ENCODE measurements at places on chromosomes 7 and 10.

- H3K27ac ChIP-seq, result peak overlapping the region; percentile 89
- peaks cover 1% of the 10 kb centered on the region for H3K27me3 ChIP-seq
- peaks cover 6% of the 10 kb centered on the region for H3K36me3 ChIP-seq
- peak overlapping the region; percentile 86 for H3K4me3 ChIP-seq
- peak; percentile 81 for DNase-seq
Observed at GRCh38 chr10:27252267-27253000, 11.8 kb upstream of the ACBD5 start.

DNA sequence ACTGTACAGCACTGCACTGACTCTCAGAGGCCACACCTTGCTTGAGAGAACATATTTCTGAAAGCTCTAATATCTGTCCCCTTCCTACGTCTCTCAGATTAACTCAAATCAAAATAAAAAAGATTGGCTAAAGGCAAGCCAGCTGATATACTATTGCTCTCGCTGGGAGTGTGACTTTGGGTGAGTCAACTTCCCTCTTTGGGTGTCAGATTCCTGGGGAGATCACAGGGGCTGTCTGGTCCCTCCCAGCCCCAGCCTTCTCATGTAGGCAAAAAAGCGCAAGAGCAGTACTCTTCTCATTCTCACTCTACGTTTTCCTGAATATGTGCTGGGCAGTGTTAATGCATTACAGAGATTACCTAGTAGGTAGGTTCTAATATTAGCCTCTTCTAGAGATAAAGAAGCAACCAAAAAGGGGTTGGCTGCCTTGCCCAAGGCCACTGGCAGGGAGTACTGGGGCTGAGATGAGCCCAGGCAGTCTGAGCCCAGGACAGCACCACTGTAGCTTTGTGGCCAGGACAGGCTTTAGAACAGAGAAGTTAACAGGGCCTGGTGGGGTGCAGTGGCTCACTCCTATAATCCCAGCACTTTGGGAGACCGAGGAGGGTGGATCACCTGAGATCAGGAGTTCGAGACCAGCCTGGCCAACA lies 9.1 kb upstream of the DENND2A start:
- no peak overlapping the region for H3K27ac ChIP-seq
- no peak for DNase-seq
- H3K4me3 ChIP-seq, result no peak overlapping the region
- no peaks in the 10 kb centered on the region for H3K36me3 ChIP-seq

DNA sequence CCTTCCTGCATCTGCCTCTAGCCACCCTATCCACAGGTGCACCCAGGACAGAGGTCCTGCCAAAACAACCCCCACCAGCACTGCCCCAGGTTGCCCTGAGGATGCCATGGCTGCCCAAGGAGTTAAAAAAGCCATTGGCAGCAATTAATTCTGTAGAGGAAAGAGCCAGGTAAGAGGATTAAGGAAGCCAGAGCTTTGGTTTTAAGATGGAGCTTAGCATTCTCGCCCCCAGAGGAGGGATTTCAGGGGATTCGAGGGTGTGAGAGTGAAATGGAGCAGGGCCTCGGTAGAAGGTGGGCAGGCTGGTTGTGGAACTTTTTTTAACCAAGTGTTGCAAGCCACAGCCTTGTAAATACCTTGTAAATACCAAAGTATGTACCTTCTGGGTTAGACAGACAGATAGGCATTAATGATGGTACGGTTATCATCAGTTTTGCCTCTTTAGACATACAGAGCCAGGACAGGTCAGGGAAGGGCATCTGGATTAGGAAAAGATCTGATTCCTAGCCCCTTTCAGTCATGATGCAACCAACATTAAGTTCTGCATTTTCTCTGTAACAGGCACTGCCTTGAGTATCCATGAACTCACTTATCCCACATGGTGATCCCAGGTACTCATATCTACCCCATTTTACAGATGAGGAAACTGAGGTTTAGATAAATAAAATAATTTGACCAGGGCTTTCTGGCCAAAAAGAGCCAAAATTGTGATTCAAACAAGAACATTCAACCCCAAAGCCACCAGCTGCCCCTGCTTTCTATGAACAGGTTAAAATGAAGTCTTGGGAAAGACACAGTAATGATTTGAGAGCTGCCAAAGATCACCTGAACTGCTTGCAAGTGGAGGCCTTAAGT lies 120.7 kb upstream of the PPIF start:
- H3K27ac ChIP-seq, result no peak overlapping the region
- no peaks in the 10 kb centered on the region for H3K27me3 ChIP-seq
- H3K4me1 ChIP-seq, result peaks cover 20% of the 10 kb centered on the region

DNA sequence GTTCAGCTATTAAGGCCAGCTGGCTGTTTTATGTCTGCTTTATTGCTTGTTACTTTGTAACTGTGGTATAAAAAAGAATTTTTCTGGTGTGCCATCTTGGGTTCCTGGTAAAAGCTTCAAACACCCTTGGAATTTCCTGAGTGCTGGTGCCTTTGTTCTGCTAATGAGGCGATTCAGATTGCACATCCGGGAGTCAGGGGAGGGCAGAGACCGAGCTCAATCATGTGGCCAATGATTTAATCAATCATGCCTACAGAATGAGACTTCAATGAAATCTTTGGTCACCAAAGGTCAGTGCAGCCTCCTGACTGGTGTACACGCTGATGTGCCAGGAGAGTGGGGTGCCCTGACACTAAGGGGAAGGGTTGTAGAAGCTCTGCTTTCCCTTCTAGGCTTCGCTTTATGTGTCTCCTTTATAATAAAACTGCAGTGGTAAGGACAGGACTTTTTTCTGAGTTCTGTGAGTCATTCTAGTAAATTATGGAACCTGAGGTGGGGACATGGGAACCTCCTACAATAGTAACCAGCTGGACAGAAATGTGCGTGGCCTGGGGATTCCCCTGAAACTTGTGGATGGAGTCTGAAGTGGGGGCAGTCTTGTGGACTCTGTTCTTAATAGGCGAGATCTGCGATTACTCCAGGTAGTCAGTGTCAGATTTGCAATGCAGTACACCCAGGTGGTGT lies 69.4 kb upstream of the OGDHL start:
- H3K36me3 ChIP-seq, result peaks cover 32% of the 10 kb centered on the region
- no peak for DNase-seq
- no peaks in the 10 kb centered on the region for H3K27me3 ChIP-seq
- no peak overlapping the region for H3K4me3 ChIP-seq

DNA sequence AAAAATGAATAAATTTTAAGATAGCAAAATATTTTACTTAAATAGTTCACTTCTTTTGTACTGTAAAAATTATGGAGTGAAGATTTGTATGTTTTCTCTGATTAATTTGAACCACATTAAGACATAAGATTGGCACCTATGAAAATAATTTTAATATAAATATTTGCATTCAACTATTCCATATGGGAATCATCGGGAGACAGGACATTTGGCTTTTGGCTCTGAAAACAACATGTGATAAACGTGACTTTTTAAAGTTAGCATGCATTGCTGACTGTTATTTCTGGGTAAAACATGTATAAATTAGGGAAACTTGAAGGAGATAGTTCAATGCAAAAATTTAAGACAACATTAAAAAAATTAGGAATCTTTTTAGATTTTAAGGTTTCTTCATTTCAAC lies 117.2 kb downstream of the SEMA3E start:
- DNase-seq, result no peak
- no peaks in the 10 kb centered on the region for H3K4me1 ChIP-seq
- H3K27me3 ChIP-seq, result no peaks in the 10 kb centered on the region
- H3K36me3 ChIP-seq, result no peaks in the 10 kb centered on the region
- no peak overlapping the region for H3K4me3 ChIP-seq
- no peak overlapping the region for H3K27ac ChIP-seq

GRCh38 chr10:11489591-11489990 lies 121.9 kb downstream of the USP6NL start:
- peaks cover 9% of the 10 kb centered on the region for H3K4me1 ChIP-seq
- H3K4me3 ChIP-seq, result no peak overlapping the region
- H3K27me3 ChIP-seq, result no peaks in the 10 kb centered on the region
- no peak for DNase-seq
- H3K36me3 ChIP-seq, result peaks cover 37% of the 10 kb centered on the region
- H3K27ac ChIP-seq, result peak overlapping the region; percentile 66

GRCh38 chr7:93146472-93147141 lies 1.6 kb downstream of the SAMD9L start:
- H3K4me1 ChIP-seq, result peaks cover 41% of the 10 kb centered on the region
- no peak for DNase-seq
- peak overlapping the region; percentile 95 for H3K27ac ChIP-seq
- peak overlapping the region; percentile 90 for H3K4me3 ChIP-seq

DNA sequence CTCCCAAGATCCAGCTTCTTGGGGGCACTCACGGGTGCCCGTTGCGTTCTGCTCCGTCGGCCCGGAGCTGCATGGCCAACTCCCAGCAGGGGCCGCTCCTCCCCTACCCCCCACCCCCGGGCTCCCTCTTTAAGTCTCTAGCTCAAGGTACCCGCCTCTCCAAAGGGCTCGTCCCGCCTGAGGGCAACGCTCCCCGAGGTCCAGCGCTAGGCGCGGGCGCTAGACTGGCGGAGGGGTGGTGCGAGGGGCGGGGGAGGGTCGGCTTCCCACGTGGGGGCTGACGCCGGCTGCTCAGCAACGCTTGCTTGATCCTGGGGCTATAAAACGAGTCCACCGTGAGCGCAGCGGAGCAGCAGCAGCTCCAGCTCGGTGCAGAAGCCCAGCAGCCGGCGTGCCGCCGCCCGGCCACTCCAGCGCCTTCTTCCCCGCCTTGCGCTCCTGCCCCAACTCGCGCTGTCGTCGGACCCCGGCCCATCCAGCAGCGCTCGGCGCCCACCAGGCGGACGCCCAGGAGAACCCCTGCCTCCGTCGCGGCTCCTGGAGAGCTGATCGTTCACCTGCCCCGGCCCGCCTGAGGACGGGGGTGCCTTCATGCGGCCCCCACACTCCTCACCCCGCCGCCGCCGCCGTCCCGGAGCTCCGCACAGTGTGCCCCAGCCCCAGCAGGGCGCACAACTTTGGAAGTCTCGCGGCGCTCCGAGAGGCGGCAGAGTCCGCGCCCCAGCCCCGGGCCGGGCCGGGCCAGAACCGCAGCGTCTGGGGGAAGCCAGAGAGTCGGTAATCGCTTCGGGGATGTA lies at the start of gene ADRA2A:
TSS of gene ADRA2A (plus strand) at position 348 of the 797 bp plus-strand sequence. CDS start 968 bp downstream, outside the sequence.
- peaks cover 31% of the 10 kb centered on the region for H3K27me3 ChIP-seq
- no peaks in the 10 kb centered on the region for H3K4me1 ChIP-seq
- no peak within 1 kb of the TSS for H3K27ac ChIP-seq
- H3K4me3 ChIP-seq, result peak within 1 kb of the TSS; percentile 63

DNA sequence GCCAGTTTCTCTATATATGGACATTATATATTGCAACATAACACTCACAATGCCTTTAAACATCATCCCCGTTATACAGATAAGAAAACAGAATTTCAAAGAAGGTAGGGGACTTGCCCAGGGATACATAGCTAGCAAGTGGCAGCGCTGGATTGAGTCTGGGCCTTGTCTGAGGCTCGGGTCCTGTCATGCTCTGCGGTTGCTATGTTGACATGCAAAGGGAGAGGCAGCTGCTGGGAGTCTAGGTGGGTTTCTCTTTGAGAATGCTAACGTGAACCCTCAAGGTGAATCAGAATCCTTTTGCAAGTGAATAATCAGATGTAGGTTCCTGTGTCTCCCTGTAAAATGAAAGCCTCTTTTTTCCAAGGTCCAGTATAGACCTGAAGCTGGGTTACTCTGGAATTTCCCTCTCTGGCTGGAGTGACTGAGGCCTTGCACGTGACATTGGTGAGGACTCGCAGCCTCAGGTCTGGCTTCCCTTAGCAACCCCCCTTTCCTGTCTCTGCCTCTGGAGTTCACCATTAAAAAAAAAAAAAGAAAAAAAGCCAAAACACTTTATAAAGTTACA lies 38.9 kb downstream of the TCF7L2 start:
- H3K27ac ChIP-seq, result no peak overlapping the region
- peaks cover 24% of the 10 kb centered on the region for H3K27me3 ChIP-seq
- peaks cover 7% of the 10 kb centered on the region for H3K4me1 ChIP-seq
- H3K36me3 ChIP-seq, result no peaks in the 10 kb centered on the region
- DNase-seq, result no peak

DNA sequence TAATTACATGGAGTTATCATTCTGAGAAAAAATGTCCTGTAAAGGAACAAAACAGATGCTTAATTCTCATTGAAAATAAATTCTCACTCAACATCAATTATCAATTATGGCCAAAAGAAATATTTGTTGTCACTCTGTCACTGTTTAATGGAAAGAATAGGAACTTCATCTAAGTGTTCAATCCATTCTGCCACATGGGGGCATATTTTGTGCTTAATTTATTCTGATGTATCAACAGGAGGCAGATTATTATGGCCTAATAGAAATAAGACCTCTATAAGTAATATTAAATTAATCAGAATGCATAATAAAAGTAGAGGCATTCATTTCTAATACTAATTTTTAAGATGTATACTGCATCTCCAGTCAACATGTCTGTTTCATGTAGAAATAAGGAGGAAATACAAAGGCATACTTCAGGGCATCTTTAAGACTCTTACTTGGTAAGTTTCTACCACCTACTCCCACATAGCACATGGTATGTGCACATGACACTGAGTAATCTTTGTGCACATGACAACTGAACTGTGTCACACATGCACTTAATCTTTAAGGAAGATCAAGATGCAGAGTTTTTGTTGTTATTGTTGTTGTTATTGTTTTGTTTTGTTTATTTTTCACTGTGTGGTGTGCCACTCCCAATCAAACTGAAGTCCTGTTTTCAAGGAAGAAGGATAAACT lies 420.4 kb upstream of the SEMA3A start:
- H3K27ac ChIP-seq, result no peak overlapping the region
- H3K27me3 ChIP-seq, result no peaks in the 10 kb centered on the region
- H3K4me3 ChIP-seq, result no peak overlapping the region
- H3K36me3 ChIP-seq, result no peaks in the 10 kb centered on the region

DNA sequence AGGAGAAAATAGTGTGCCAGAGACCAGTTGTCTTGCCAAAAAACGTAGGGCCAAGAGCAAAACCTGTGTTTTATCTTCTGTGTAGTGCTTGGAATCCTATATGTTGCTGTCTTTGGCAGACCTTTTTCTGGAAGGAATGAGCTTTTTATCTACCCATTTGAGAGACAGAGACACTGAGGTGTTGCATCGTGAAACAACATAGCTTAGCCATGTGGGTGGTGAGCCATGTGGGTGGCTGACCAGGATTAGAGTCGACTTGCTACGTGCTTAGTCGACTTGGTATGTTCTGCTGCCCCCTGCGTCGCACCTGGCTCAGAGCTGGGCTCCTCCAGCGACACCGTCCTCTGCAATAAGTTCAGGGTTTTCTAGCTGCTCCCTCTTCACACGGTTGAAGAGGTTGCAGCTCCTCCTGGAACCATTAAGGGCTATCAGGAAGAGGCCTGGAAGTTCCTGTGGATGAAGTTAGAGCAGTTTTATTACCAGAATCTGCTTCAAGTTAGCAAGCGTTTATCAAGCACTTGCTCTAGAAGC lies 175.8 kb downstream of the SH2D4B start:
- no peaks in the 10 kb centered on the region for H3K36me3 ChIP-seq
- H3K27me3 ChIP-seq, result peaks cover 5% of the 10 kb centered on the region
- no peak overlapping the region for H3K27ac ChIP-seq
- DNase-seq, result no peak
- no peak overlapping the region for H3K4me3 ChIP-seq

DNA sequence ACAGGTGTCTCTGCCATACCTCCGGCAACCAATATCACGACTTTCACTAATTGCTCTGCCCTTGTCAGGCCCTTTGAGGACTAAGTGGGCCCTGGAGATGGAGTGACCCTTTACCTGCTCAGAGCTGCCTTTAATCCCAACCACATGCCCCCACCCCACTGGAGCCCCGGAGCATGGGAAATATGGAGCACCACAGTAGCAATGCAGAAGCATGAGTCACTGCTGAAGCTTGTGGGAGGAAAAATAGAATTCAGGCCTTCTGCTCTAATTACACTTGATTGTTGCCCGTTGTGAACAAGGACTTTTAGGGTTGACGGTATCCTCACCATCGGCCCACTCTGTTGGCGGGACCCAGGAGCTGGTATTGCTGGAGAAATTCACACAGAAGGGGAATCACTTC lies 52.5 kb upstream of the FRMD4A start:
- H3K4me3 ChIP-seq, result no peak overlapping the region
- H3K36me3 ChIP-seq, result no peaks in the 10 kb centered on the region
- no peak overlapping the region for H3K27ac ChIP-seq
- H3K27me3 ChIP-seq, result peaks cover 16% of the 10 kb centered on the region
